ENCODE measurements at places on chromosomes 7 and 10.

GRCh38 chr10:24952143-24952706 lies at the start of gene PRTFDC1:
Gene PRTFDC1, minus strand, starts transcription at chr10:24952606. Its CDS starts 31 bp downstream, at chr10:24952575.
- no peak for DNase-seq

DNA sequence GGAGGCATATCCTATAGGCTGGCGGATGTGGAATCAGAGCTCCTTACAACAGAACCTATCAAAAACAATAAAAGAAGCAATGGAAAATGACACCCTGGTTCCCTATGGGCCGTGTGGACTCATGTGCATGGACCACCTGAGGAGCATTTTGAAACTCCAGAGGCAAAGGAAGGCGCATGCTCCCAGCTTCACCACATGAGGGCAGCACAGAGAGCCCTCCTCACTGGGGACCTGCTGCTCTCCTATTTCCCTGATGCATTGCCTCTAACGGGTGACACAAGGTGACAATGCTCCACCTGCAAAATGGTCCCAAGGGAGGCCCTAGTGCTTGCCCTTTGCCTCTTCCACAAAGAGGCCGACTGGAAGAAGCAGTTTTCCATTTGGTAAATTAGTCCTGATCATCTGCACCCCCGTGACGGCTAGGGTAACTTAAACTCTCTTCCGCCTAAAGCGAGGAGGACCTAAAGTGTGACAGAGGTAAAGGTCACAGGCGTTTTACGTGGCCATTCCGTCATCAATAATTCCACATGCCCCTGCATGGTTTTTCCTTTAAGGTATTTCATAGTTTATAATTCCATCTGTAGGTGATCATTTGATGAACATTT lies 67.7 kb downstream of the GPAM start:
- DNase-seq: peak; percentile 3

DNA sequence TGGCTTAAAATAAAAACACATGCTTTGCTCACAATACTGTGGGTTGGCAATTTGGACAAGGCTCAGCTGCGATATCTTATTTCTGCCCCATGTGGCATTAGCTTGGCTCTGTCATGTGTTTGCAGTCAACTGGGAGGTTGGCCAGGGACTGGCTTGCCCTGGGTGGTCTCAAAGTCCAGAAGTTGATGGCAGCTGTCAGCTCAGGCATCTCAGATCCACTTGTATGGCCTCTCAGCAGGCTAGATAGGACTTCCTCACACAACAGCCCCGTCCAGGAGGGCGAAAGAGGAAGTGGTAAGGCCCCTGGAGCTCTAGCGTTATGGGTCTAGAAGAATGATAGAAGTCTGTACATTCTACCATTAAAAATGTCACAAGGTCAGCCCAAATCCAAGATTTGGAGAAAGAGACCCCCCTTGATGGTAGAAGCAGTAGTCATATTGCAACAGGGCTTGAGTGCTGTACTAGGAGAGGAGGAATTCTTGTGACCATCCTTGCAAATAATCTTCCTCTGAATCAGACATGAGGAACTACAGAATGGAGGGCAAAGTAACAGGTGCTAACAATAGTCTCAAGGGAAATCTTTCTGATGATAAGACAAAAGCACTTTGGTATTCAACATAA lies 166.2 kb downstream of the FAM107B start:
- DNase-seq: no peak

- no peak for DNase-seq
Observed at GRCh38 chr10:35707642-35708425, 65.7 kb upstream of the FZD8 start.

DNA sequence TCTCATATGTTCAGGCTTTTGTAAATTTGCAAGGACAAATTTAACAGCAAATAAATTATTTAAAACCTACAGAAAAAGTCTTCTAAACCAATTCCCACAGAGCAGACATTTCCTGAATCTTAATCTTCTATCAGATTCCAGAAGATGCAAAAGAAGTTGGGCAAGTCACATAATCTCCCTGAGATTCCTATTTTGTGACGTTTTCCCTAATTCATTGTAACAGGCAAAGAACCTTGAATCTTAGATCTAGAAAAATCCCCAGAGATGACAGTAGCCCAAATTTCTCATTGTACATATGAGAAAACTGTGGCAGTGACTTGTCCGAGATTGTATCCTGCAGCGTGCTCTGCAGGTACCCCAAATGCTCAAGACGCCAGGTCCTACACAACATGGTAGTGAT lies 4.9 kb downstream of the ITPRID1 start:
- DNase-seq: no peak

DNA sequence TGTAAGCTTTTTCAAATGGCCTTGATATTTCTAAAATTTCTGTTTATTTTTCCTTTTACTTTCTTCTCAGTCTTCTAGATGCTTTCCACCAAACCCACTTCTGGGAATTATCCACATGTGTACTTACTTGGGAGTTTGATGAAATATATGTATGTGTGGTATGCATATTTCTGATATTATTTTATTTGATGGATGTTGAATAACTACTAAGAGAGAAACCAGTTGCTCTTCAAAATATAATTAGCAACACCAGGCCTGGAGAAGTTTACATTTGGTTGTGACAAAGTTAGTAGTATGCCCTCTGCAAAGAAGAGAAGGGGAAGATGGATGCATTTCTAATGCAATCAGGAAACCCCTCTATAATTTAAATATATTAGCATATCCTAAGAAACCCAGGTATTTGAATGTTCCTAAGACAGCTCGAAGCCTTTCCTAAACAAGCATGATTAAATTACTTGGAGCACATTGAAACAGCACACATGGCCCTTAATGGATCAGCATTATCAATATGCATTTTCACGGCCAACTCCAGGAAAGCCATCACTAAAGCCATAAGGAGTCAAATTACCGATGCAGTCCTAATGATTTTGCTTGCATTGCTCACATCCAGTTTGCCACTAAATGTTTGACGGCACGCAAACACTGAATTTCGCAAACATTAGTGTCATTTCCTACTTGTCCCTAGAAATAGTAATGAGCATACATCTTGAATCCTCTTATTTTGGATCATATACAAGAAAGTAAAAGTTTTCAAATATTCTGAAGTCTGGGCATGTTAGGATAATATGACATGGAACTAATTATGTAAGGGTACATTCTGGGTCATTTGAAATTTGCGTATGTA lies 393.8 kb downstream of the EXOC4 start:
- no peak for DNase-seq

GRCh38 chr7:105480931-105481330 lies 41.1 kb downstream of the PUS7 start:
- DNase-seq: no peak

GRCh38 chr10:7410301-7410861 lies 453 bp downstream of the SFMBT2 start:
- no peak for DNase-seq

- no peak for DNase-seq
Observed at GRCh38 chr10:79316671-79317431, 30.4 kb upstream of the PPIF start.

DNA sequence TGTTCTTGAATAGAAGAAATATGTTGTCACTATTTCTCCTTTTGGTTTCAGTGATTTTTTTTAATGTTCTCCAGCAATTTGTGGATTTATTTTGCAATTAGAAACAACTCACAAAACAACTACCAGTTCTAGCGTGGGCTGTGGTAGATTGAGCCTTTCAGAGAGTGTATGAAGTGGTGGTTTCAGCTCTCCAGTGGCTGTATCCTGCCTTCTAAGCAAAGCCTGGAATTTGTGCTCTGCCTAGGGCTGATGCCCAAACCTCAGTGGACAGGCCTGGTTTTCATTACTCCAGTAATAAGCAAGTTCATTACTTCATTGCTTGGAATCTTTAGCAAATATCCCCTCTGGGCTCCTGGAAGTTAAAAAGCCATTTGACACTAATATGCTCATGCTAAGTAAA lies 35.9 kb downstream of the APBB1IP start:
- no peak for DNase-seq

DNA sequence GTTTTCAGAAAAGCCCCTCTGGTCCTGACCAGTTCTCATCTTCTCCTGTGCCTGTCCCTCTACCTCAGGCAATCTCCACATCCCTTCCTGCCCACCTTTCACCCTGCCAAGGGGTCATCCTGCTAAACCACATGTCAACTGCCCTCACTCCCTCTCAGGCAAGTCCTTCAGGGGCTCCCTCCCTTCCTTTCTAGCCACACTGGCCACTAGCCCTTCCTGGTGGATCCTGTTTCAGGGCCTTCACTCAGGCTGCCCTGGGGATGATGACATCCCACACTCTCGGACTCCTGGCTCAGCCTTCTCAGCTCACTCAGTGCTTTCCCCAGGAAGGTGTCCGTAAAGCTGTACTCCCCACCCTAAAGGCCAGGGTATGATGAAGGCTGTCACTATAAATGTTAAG lies 13.4 kb downstream of the STEAP1B start:
- no peak for DNase-seq

- DNase-seq: peak; percentile 17
Observed at GRCh38 chr7:131235489-131236317, 92.0 kb upstream of the MKLN1 start.

GRCh38 chr10:24463611-24464426 lies 254.9 kb downstream of the KIAA1217 start:
- DNase-seq: no peak

DNA sequence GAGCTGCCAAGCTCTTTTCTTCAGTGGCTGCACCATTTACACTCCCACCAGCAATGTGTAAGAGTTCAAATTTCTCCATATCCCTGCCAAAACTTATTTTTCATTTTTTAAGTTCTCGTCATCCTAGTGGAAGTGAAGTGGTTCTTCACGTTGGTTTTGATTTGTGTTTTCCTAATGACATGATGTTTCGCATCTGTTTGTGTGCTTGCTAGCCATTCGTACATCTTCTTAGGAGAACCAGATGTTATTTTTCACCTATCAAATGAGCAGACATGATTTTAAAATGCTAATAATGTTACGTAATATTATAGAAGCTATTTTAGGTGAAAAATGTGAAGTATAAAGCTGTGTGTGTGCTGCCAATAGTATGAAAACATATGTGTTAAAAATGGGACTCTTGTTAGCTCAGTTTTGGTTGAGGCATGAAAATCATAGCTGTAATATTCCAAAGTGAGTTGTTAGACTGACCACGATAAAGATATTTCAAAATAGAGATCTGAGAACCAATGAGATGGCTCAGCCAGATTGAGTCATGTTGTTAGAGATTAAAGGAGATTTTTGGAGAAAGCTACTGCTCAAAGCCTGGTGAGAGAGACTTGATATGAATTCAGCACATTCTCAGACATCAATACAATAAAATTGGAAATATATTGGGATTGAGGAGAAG lies 25.9 kb upstream of the GALNT11 start:
- DNase-seq: no peak

- DNase-seq: no peak
Observed at GRCh38 chr7:91557789-91558404, 293.7 kb downstream of the FZD1 start.

DNA sequence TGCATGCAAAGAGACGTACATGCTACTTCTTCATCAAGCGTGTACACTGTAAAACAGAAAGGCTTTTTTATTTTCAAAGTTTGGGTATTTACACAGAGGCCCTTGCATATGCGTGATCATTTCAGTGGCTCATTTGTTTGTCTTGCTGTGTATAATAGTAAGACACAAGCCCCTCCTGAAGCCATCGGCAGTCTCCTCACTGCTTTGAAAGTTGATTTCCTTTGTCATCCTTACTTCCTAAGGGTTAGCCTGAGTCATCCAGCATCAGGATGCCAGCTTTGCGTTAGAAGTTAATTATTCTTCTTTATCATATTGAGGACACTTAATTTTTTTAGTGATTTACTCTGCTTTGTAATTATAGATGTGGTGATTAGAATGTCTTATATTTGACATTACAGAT lies 72.5 kb upstream of the CTBP2 start:
- DNase-seq: no peak

GRCh38 chr10:17737027-17737965 lies 14.7 kb upstream of the TMEM236 start:
- no peak for DNase-seq

- DNase-seq: no peak
Observed at GRCh38 chr7:69285854-69286253, 312.4 kb upstream of the AUTS2 start.

- no peak for DNase-seq
Observed at GRCh38 chr7:1230411-1231213, 2.1 kb upstream of the UNCX start.

All from activated naive CD4-positive, alpha-beta T cell (primary cell).